Urinary bladder (tissue), 4 donors: ENCODE measurements at places on chromosomes 5 and 9.

DNA sequence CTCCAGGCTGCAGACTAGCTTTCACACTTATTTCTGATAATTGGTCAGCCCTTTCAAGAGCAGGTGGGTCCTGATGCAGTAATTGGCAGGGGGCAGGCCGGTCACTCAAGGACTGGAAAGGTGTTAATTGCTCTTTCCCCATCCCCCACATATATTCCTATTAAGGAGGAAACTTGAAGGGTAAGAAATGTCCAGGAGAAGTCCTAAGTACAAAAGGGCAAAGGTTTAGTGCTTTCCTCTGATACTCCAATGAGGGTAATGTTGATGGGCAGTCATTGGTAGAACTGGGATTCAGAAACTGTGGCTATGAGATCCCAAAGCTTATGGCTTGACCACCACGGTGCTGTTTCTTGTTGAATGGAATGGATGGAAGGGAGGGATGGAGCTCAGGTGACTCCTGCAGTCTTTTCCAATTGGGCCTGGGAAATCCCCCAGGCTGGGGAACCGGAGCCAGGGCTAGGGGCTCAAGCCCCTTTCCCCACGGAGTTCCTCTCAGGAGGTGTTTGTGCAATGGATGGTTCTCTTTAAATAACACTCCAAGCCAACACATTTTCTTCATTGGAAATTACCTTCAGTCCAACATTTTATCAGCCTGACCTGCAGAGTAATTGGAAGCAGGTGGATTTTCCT lies 103.2 kb upstream of the ALDH1B1 start:
- no peak for DNase-seq

DNA sequence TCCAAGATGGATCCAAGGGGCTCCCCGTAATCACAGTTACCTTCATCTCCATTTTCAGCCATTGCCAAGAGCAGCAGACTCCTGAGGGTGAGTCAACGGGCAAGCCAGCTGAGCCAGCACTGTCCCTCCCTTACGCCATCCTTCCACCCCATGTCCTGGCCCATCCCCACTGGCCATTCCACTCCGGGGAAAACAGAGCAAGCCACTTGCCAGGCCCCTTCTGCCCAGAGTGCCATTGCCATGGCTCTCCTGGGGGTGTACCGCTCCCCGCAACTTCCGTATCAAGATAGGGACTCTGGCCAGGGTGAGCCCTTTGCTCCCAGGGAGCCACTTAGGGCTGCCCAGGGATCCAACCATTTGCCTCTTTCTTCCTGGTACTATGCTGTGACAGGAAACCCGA lies 48.9 kb upstream of the CDKN2AIPNL start:
- no peak for DNase-seq

DNA sequence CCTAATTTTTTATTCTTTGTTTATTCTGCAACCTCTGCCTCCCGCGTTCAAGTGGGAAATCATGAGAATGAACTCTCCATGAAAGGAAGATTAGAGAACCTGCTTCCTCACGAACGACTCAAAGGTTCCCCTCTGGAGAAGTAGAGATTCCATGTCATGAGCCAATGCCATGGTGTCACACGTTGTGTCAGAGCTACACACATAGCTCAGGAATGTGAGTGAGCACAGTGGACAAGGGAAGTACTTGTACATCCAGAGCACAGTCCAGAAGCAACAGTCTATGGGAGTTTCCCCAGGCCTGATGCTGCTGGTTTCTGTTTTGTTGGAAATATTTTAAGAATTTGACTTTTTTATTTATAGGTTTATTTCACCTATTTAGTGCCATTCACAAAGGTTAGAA lies 26.8 kb upstream of the PPP2CA start:
- DNase-seq, result no peak

- no peak for DNase-seq
Measured at GRCh38 chr9:109110329-109111021, 9.3 kb downstream of the TMEM245 start.

- no peak for DNase-seq
Measured at GRCh38 chr5:34914671-34915138, 599 bp downstream of the RAD1 start.

- no peak for DNase-seq
Measured at GRCh38 chr5:161406880-161407279, 139.6 kb downstream of the GABRB2 start.

DNA sequence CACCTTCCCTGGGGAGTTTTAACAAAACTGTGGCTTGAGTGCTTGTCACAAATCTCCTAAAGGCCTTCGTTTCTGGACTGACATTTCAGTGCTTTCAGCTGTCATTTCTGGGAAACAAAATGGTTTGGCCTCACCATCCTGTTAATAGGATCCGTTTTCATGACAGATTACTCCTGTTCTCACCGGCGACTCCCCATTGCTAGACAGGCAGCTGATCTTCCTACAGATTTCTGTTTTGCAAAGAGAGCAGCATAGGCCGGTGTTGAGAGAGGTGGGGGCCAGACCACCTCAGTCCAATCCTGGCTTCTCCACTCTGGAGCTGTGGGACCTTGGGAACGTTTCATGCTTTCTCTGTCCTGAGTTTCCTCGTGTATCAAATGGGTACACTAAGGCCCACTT lies 75.5 kb upstream of the OTULINL start:
- DNase-seq, result no peak
